Jurkat, Clone E6-1 (cell line): ENCODE measurements at places on chromosomes 16 and 17.

DNA sequence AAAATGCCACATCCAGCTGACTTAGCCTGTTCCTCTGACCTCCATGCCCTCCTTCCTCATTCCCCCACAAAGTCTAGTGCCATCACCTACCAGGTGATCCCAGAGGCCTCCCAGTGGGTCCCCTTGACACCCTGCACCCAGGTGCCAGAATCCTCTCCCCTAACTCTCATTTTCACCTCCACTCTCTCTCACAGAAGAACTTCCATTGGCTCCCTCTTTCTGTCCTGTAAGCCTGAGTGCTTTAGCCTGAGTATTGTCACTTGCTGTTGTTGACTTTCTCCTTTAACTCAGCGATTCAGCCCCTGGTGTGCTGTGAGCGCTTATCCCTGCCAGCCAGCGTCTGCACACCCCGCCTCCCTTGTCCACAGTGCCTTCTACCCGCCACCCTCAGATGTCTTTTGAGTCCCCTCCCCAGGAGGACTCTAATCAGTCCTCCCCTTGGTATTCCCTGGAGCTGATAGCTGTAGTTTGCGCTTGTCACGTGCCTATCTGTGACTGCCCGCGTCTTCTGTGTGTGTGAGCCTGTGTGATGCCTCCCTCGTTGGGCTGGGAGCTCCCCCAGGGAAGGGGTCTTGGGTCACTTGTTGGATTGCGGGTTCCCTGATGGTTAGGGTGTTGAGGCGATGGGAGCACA, 31.9 kb downstream of the ARHGAP23 start:
- no peak for DNase-seq

- DNase-seq, result no peak
These were observed 431 bp downstream of the DYNC1LI2 start for GRCh38 chr16:66751053-66751302.

- DNase-seq, result no peak
These were observed 14.1 kb downstream of the CD300LG start for GRCh38 chr17:43860927-43861622.

DNA sequence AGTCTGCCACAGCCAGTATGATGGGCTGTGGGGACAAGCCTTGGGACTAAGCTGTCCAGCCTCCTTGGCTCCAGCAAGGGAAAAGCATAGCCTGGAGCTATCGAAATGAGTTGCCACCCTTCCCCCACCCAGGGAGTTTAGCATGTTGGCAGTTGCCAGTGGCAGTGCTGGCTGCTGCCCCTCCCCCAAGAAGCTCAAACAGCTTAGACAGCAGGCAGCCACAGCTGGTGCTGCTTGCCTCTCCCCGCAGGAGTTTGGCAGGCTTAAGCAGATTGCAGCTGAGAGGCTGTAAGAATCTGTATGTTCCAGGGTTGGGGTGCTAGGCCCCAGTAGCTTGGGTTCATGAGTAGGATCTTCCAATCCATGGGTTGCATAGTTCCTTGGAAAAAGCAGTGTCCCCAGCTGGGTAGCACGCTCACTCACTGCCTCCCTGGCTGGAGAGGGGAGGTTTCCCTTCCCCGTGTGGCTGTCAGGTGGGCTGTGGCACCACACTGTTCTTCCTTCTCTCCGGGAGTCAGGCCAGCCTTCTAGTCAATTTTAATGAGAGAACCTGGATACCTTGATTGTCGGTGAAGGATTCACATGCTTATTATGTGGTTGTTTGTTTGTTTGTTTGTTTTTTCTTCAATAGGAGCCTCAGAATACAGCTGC, 506.1 kb downstream of the CDH11 start:
- DNase-seq, result peak; percentile 38

- DNase-seq, result no peak
These were observed 52.1 kb upstream of the TNRC6A start for GRCh38 chr16:24677388-24677787.

DNA sequence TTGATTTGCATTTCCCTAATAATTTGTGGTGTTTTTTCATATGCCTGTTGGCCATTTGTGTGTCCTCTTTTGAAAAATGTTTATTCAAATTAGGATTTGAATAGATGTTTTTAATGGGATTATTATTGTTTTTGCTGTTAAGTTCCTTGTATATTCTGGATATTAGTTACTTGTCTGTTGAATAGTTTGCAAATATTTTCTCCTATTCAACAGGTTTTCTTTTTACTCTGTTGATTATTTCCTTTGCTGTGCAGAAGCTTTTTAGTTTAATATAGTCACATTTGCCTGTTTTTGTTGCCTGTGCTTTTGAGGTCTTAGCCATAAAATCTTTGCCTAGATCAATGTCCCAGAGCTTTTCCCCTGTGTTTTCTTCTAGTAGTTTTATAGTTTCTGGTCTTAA, 9.6 kb downstream of the GDE1 start:
- DNase-seq, result no peak
